ENCODE measurements at places on chromosomes 11 and 22. TPM values are rescaled to one million over a fixed set of nuclear protein-coding genes. Genes with fewer than 3 reads are reported as not detected.
A peak's percentile ranks its signal among the peaks of the same experiment; 100 is the strongest.

GRCh38 chr11:24513479-24514218 is 16.8 kb downstream of the LUZP2 start:
- DNase-seq, result no peak
- no peaks in the 10 kb centered on the region for H3K4me1 ChIP-seq

DNA sequence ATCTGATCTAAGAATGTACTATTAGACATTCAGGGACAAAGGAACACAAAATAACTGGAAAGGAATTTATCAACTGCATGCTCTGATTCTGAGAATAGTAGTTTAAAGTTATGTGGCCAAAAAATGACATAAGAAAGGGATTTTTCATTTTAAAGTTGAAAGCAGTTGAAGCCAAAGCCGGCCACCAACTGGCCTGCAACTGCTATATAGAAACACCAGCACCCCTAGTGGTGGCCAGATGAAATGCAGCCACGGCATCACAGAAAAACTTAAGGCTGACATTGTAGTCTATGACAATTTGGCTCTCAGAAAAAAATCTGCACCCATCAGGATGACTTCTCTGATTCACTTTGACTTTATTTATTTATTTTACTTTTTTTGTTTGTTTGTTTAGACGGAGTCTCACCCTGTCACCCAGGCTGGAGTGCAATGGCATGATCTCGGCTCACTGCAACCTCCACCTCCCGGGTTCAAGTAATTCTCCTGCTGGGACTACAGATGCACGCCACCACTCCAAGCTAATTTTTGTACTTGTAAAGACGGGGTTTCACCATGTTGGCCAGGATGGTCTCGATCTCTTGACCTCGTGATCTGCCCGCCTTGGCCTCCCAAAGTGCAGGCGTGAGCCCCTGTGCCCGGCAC is 59.2 kb downstream of the SLC35F2 start:
- DNase-seq, result peak; percentile 78
- H3K27me3 ChIP-seq, result no peaks in the 10 kb centered on the region
- no peak overlapping the region for H3K27ac ChIP-seq
- H3K4me1 ChIP-seq, result no peaks in the 10 kb centered on the region
- no peak overlapping the region for H3K4me3 ChIP-seq
- H3K36me3 ChIP-seq, result peaks cover 11% of the 10 kb centered on the region

- H3K27me3 ChIP-seq, result no peaks in the 10 kb centered on the region
- no peaks in the 10 kb centered on the region for H3K36me3 ChIP-seq
- H3K4me3 ChIP-seq, result no peak overlapping the region
- DNase-seq, result no peak
- H3K27ac ChIP-seq, result no peak overlapping the region
Measured at GRCh38 chr22:31891366-31892079, 52.8 kb upstream of the YWHAH start.

DNA sequence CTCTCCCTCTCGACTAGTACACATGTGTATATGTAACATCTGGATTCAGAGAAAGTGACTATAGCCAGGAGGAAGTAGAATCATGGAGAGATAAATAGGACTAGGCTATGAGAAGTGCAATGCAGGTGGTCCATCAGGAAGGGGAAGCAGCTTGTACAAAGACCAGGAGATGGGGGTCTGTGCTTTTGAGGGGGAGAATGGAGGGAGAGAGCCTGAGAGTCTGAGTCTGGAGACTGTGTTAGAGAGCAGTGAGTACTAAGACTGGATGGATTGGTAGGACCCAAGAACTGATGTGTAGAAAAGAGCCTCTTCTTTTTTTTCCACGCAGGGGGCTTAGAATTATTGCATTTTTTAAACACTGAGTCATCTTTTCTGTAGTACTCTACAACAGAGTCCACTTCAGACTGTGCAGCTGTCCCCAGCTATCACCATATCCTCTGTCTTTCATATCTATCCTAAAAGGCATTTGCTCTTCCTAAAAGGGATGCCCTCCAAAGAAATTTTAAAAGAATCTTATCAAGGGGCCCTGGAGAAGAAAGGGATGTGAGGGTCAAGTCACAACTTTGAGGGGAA is 80.4 kb downstream of the BDNF start:
- H3K27ac ChIP-seq, result no peak overlapping the region
- H3K4me1 ChIP-seq, result no peaks in the 10 kb centered on the region
- H3K27me3 ChIP-seq, result no peaks in the 10 kb centered on the region
- H3K4me3 ChIP-seq, result no peak overlapping the region

Gene TFIP11
- 41.6 TPM for total RNA-seq

GRCh38 chr11:75428281-75428724 is 4.7 kb downstream of the KLHL35 start:
- H3K27me3 ChIP-seq, result no peaks in the 10 kb centered on the region
- peak; percentile 94 for DNase-seq
- H3K4me3 ChIP-seq, result no peak overlapping the region

GRCh38 chr11:64031001-64031400 is 4.7 kb upstream of the FLRT1 start:
- no peak overlapping the region for H3K4me3 ChIP-seq
- H3K4me1 ChIP-seq, result peaks cover 40% of the 10 kb centered on the region
- peaks cover 29% of the 10 kb centered on the region for H3K27me3 ChIP-seq
- DNase-seq, result no peak
- no peak overlapping the region for H3K27ac ChIP-seq
- no peaks in the 10 kb centered on the region for H3K36me3 ChIP-seq

DNA sequence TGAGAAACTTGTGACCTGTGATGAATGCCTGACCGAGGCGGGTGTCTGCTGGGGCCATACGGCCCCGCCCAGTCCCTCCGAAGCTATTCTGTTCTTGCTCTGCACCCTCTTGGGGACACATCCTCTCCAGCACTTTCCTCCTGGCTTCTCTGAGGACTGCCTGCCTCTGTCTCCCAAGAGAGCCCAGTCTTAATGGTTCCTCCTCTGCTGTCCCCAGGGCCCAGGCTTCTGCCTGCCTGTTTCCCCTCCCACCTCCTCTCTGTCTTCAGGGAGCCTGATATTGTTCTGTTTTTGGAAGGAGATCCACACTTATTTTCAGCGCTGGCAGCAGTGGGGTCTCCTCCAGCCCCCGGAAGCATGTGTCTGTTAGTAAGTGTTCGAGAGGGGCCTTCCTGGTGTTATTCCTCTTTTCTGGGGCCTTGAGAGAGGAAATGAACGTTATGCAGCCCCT is 18.7 kb downstream of the SYNGR1 start:
- H3K4me3 ChIP-seq, result no peak overlapping the region
- H3K27ac ChIP-seq, result no peak overlapping the region
- no peaks in the 10 kb centered on the region for H3K27me3 ChIP-seq
- DNase-seq, result no peak
- no peaks in the 10 kb centered on the region for H3K36me3 ChIP-seq
- peaks cover 3% of the 10 kb centered on the region for H3K4me1 ChIP-seq

- no peak overlapping the region for H3K4me3 ChIP-seq
- no peaks in the 10 kb centered on the region for H3K27me3 ChIP-seq
Measured at GRCh38 chr11:119991022-119991404, 146.9 kb downstream of the TRIM29 start.

Gene APOA5
- not detected for total RNA-seq
